Right renal cortex interstitium (tissue), 3 donors: ENCODE measurements at places on chromosomes 2 and 18. TPM values are rescaled to one million over a fixed set of nuclear protein-coding genes. Genes with fewer than 3 reads are reported as not detected.

- no peak for DNase-seq
These were observed 131.6 kb downstream of the SCG2 start for GRCh38 chr2:223470602-223471001.

- DNase-seq, result no peak
These were observed 6.3 kb downstream of the CASP8 start for GRCh38 chr2:201266629-201267028.

- no peak for DNase-seq
These were observed 118.3 kb upstream of the KLHL14 start for GRCh38 chr18:32891130-32891529.

DNA sequence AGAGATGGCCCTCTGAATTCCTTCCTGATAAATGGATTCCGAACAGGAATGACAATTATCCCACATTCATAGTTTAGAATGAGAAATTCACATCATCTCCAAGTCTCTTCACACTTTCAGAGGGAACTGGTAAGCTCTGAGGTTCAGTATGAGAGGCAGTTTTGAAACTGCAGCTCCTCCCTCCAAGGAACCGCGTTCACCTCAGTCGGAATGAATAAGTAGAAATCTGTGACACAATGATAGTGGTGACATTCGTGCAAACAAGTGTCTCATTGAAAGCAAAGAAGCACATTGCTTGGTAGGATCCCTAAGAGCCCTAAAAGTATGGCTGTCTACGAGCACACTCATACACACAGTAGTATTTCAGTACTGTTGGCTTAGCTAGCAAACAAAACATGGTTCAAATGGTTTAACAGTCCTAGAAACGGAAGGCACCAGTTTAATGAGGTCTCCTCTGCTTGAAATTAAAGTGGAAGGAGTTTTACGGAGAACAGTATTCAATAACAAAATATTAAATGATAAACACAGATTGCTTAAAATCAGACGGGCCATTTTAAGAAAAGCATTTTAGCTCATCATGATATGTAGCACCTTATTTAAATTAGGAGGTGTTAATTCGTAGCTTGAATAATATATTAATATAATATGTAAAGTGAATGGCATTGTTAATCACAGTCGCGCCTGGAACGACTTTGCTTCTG, 225.0 kb downstream of the ARHGAP15 start:
- DNase-seq, result no peak

DNA sequence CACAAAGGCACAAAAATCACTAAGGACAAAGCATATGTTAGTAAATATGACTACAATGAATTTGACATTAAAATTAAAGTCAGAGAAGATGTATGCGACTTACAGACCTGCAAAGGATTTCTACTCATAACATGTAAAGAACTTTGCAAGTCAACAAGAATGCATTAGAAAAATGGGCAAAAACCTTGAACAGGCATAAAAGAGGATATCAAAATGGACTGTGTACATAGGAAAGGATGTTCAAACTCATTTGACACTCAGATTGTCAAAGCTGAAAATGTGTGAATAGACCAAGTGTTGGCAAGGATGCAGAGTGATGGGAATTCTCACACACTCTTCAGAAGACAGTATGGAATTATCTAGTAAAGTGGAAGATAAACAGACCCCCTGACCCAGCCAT, 94.9 kb downstream of the MYOM1 start:
- DNase-seq, result no peak

The FOXI3 gene
- 0.15 TPM for polyA plus RNA-seq

The NEURL3 gene
- polyA plus RNA-seq, result 5.9 TPM

The ANKZF1 gene
- polyA plus RNA-seq, result 38.8 TPM
